ENCODE measurements at places on chromosomes 13 and 19.
A peak's percentile ranks its signal among the peaks of the same experiment; 100 is the strongest.

- DNase-seq = no peak
These were observed 111.3 kb downstream of the SLC7A1 start for GRCh38 chr13:29484236-29484635.

GRCh38 chr19:1507763-1508506 lies 4.9 kb downstream of the ADAMTSL5 start:
- DNase-seq = peak; percentile 87

DNA sequence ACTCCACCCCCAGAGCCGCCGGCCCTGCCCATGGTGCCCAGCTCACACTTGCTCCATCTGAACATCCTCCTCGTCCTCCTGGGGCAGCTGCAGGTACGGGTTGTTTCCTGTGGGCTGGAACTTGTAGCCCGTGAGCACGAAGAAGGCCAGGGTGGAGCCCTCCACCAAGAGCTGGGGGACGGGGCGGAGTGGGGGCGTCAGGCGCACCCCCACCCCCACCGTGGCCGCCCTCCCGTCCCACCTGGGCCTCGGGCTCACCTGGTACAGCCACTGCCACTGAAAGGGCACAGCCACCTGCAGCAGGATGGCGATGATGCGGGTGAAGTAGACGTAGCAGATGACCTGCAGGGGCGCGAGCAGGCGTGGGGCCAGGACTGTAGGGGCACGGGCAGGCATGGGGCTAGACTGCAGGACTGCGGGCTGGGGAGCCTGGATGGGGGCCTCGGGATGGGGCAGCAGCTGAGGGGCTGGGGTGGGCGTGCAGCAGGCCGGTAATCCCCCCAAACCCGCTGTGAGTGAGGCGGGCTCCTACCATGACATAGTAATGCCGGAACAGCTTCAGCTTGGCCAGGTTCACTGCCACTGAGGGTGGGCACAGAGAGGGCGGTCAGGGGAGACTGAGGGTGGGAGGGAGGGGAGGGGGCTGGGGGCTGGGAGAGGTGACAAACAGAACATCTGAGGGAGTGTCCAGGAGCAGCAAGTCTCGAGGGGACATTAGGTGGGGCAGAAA lies 6.3 kb downstream of the GPR108 start:
- DNase-seq = no peak

DNA sequence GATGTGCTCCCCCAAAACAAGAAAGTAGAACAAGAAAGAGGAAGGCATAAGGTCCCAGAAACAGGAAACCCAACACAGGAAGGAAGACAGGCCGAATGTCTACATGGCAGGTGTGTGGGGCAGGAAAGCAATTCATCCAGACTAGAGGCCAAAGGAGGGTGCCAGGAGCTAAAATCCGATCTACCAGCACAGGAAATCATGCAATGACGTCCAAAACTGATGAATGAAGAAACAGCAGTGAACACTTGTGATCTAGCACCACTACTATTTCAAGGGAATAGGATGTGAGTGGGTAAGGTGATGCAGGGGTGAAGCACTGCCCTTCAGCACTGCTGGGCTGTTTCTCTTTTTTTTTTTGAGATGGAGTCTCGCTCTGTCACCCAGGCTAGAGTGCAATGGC lies 59.1 kb downstream of the DOCK9 start:
- DNase-seq = no peak

DNA sequence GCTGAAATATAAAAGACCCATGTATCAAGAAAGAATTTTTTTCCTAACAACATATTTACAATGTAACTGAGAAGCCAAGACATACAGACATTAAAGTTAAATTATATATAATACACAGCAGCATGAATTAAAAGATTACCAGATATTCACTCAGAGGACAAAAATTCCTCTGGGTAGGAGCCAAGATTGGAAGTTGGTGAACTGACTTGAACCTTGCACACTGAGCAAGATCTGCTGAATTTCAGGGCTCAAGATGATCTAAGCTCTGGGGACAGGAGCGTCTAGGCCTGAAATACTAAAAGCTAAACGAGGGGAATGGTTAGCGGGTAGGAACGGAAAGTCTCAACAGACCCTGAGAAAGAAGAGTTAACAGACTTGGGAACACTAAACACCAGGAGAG lies 8.5 kb downstream of the FOXO1 start:
- no peak for DNase-seq

- no peak for DNase-seq
These were observed 2.3 kb downstream of the OR7C2 start for GRCh38 chr19:14943601-14944000.

GRCh38 chr19:29681422-29682235 lies 16.4 kb downstream of the PLEKHF1 start:
- no peak for DNase-seq

- no peak for DNase-seq
These were observed 69.7 kb upstream of the GPR183 start for GRCh38 chr13:99376924-99377323.

DNA sequence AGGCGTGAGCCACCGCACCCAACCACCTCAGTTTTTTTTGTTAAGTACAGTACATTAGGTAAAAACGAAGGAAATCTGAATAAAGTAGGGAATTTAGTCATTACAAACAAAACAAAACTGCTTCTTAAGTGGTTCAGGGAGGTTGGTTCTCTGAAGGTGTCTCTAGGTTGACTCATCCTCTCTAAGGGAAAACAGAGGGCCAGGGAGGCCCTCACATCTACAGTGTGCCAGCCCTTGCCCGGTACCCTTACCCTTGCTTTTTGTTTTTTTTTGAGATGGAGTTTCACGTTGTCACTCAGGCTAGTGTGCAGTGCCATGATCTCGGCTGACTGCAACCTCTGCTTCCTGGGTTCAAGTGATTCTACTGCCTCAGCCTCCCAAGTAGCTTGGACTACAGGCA lies 17.2 kb upstream of the JUND start:
- no peak for DNase-seq

- DNase-seq = no peak
These were observed 143.9 kb downstream of the PCDH9 start for GRCh38 chr13:67086260-67086659.

GRCh38 chr13:73054712-73055111 lies 4.1 kb upstream of the KLF5 start:
- DNase-seq = no peak

- no peak for DNase-seq
These were observed 650.1 kb downstream of the FGF9 start for GRCh38 chr13:22320991-22321390.

GRCh38 chr13:31896427-31896826 lies 135.1 kb upstream of the FRY start:
- no peak for DNase-seq

DNA sequence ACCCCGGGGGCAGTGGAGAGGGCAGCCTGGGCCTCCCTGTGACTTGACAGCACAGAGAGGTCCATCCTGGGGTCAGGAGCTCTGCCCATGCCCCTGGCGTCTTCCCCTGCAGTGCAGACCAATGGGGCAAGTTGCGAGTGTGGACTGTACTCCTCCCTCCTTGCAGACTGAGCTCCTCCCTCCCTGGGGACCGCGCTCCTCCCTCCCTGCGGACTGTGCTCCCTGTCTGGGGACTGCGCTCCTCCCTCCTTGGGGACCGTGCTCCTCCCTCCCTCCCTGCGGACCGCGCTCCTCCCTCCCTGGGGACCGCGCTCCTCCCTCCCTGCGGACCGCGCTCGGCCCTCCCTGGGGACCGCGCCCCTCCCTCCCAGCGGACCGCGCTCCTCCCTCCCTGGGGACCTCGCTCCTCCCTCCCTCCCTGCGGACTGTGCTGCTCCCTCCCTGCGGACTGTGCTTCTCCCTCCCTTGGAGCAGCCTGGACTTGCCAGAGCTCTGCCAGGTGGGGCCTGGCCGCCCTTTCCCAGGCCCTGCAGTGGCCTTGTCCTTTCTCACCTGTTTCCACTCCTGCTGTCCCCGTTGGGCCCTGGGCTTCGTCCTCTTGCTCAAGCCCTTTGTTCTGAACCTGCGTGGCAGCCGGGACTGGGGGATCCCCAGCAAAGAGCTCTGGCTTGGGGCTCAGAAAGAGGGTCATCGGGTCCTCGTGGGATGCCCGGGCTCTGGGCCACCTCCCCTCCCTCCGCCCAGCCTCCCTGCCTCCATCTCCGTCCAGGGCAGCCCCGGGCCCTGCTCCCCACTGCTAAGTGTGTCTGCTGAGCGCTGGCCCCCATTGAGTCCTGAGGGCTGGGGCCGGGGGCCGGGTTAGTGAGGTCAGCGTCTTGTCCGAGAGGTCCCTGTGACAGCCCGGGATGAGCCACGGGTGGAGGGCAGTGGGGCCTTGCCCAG lies 6.8 kb downstream of the GAMT start:
- no peak for DNase-seq

DNA sequence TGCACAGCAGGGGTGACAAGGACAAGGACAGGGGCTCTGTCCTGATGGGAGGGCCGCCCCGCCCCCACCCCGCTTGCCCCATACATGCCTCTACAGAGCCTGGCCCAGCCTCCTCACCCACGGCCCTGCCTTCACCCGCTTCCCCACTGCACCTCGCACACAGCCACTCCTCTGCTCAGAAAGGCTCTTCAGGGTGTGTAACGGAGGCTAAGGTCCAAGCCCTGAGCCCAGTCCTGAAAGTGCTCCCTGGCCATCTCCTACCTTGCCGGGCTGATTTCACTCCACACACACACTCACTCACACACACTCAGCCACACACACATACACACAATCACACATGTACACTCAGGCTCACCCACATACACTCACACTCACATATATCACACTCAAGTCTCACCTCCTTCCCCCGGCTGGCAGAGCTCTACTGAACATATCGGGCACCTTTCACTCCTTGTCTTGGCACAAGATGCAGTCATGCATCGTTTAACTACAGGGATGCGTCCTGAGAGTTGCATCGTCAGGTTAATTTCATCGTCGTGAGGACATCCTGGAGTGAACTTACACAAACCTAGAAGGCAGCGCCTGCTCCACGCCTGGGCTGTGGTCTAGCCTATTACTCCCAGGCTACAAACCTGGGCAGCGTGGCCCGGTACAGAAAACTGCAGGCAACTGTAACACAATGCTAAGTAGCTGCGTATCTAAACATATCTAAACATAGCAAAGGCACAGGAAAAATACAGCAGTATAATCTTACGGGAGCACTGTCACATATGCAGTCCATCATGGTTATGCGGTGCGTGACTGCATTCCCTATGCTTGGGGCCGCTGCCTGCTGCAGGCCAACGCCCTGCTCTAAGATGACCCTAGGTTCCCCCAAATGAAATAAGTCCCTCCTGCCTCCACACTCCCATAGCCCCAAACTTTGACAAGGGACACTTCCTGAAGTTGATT lies 13.1 kb downstream of the EPS15L1 start:
- DNase-seq = no peak

GRCh38 chr19:38763795-38764220 lies 9.5 kb downstream of the LGALS7 start:
- DNase-seq = no peak

- DNase-seq = no peak
These were observed 4.0 kb upstream of the FTL start for GRCh38 chr19:48961051-48961649.

DNA sequence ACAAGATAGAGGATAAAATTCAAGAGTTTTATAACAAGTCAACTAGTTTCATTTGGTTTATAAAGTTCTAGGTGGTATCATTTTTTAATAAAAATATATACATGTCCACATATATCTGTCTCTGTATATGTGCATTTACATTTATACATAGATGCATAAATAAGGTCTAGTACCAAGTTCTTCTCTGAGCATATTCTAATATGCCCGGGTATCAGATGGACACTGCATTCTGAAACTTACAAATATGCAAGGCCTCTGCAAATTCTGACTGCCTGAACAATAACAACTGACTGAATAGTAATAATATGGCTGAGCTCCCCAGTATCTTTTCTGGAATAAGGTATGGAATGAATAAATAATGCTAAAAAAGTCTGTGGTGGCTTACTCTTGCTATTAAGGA lies 304.8 kb downstream of the KLF12 start:
- no peak for DNase-seq

DNA sequence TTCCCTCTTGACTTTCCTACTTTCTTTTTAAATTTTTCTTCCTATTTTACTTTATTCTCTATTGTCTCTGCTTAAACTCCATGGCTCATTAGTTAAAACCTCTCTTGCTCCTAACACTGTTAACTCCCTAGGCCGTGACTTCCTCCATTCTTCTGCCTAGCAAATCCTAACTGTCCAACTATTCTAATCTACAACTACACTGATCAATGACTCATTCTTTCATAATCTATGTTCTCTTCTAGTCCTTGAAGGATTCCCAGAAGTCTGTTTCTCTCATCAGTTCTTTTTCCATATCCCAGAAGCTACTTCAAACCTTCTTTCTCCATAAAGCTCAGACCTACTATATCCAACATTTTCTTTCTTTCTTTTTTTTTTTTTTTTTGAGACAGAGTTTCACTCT lies 66.9 kb downstream of the MICU2 start:
- no peak for DNase-seq

- no peak for DNase-seq
These were observed 17.0 kb upstream of the COX7A1 start for GRCh38 chr19:36169084-36169760.

DNA sequence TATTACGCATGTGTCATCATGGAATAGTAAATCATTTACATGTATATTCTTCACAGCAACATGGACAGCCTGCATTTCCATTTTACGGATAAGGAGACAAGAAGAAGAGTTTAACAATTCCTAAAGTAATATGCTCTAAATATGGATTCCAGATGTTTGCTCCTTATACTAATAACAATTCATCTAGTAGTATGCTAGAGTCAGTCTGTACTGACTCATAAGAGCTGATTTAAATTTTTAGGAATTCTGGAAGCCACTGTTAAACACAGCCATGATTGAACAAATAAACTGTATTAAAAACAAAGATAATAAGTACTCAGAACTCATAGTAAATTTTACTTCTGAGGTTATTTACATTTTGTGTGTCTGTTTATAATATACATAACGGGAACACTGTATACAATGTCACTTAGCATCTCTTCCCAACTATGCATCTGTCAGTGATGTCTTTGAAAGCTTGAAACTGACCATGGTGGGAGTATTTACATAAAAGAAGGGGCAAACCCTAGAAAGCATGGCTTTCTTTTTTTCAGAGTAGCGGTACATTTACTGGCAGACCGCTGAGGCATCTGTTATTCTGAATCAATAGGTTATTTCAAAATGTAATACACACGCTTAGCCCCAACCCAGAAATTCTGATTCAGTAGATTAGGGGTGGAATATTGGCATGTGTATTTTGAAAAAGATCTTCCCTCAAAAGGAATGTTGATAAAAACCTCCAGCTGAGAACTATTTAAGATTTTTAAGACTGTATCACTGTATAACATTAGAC lies 12.9 kb downstream of the ZC3H13 start:
- DNase-seq = no peak

DNA sequence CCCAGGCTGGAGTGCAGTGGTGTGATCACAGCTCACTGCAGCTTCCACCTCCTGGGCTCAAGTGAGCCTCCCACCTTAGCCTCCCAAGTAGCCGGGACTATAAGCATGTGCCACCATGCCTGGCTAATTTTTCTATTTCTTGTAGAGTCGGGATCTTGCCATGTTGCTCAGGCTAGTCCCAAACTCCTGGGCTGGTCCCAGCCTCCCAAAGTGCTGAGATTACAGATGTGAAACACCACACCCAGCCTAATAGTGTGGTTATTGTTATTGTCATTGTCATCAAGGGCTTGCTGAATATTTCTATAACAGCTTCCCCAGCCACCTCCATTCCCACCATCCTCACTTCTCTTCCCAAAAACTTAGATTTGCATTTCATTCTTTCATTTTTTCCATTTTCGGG lies 2.8 kb downstream of the OR2Z1 start:
- DNase-seq = no peak

Data from stimulated activated CD4-positive, alpha-beta T cell treated with anti-CD3 and anti-CD28 coated beads, Interleukin-1b, Interleukin-23, amount 100 ng/mL, for 4 hours (primary cell).